Right atrium auricular region (tissue), 2 donors: ENCODE measurements at places on chromosomes 16 and 17. TPM values are rescaled to one million over a fixed set of nuclear protein-coding genes. Genes with fewer than 3 reads are reported as not detected.

The RUNDC3A gene
- total RNA-seq = 1.7 TPM

The PHF12 gene
- 35.7 TPM for total RNA-seq

The HBA1 gene
- 1,137 TPM for total RNA-seq

The CHST5 gene
- not detected for total RNA-seq

The SRL gene
- 466 TPM for total RNA-seq

The LDAF1 gene
- 110 TPM for total RNA-seq

The NSRP1 gene
- total RNA-seq = 16.6 TPM

The ETV4 gene
- 5.0 TPM for total RNA-seq

The PHAF1 gene
- 10.3 TPM for total RNA-seq

The GLTPD2 gene
- total RNA-seq = not detected

The SETD1A gene
- 3.8 TPM for total RNA-seq

The NOTUM gene
- not detected for total RNA-seq

The SHISA9 gene
- 0.41 TPM for total RNA-seq

The MFSD11 gene
- 29.3 TPM for total RNA-seq

The MYH13 gene
- total RNA-seq = not detected

The HES7 gene
- total RNA-seq = not detected

The PIPOX gene
- 0.79 TPM for total RNA-seq

The GNG13 gene
- not detected for total RNA-seq

The C17orf78 gene
- total RNA-seq = not detected

The ALOX12B gene
- not detected for total RNA-seq

The PSME3 gene
- 63.8 TPM for total RNA-seq

The SCGB1C2 gene
- not detected for total RNA-seq

The ZNF629 gene
- 21.2 TPM for total RNA-seq

The CCDC78 gene
- total RNA-seq = 0.43 TPM

The ARL5C gene
- total RNA-seq = not detected

The HID1 gene
- total RNA-seq = 10.6 TPM

The GJD3 gene
- 1.6 TPM for total RNA-seq

The CTRL gene
- 0.59 TPM for total RNA-seq
